ENCODE measurements at places on chromosomes 7 and 10.

- no peak for DNase-seq
Measured at GRCh38 chr7:28771906-28772622, 186.1 kb downstream of the TRIL start.

GRCh38 chr10:69123306-69123746, 652 bp upstream of the VPS26A start:
- no peak for DNase-seq

DNA sequence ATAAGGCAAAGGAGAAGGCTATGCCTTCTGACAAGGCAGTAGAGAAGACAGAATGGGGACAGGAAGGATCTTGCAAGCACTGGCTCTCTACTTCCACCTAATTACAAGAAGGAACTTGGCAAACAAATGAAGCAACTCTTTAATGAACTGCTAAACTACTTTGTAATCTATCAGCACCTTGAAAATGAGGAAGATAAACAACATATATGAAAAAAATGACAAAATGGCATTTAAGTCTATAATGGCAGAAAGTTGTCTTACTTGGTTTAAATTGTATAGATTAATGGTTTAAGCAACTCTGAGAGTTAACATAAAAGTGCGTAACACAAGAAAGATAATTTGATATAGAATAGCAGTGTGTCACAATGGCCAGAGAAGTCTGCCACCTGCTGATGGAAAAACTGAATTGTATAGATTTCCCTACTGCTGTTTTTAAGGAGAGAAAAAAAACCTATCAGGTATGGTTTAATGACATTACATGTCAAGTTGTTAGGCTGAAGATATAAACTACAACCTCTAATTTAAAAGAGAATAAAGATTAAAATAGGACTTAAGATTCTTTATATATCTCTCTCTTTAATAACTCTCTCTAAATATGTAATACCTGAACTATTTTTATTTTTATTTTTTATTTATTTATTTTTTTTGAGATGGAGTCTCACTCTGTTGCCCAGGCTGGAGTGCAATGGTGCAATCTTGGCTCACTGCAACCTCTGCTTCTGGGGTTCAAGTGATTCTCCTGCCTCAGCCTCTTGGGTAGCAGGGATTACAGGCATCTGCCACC, 11.8 kb downstream of the NT5C3A start:
- DNase-seq, result no peak

DNA sequence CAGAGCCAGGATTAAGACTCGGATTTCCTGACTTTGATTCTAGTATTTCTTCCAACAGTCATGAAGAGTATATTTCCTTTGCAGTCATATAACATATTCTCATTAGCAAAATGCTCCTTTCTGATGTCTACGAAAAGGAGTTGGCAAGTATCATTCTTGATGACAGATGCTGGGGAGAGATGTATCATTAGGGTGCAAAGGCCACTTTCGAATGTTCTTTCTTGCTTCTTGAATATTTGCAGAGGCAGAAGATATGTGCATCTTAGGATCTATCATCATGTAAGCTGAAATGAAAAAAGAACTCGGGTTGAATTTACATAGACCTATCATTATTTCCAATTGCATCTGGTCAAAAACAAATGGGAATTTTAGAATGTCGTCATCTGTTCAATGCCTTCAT, 294.4 kb downstream of the BAMBI start:
- DNase-seq, result no peak

GRCh38 chr10:113000442-113000841, 50.4 kb downstream of the TCF7L2 start:
- no peak for DNase-seq

DNA sequence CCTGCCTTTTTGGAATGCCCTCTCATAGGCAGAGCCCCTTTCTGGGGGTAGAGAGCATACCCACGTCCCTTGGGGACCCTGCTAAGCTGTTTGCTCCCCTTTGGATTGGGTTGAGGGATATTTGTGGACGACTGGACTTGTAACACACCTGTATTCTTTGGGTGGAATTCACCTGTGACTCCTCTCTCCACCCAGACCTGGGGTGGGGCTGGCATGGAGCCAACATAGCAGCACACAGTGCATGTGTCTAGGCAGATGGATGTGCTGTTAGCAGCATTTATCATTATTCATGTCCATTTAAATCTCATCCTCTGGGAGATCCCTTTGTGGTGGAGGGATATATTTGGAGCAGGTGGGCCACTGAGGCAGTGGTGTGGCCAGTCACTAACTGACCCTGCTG, 51.0 kb downstream of the CDH23 start:
- DNase-seq, result no peak

DNA sequence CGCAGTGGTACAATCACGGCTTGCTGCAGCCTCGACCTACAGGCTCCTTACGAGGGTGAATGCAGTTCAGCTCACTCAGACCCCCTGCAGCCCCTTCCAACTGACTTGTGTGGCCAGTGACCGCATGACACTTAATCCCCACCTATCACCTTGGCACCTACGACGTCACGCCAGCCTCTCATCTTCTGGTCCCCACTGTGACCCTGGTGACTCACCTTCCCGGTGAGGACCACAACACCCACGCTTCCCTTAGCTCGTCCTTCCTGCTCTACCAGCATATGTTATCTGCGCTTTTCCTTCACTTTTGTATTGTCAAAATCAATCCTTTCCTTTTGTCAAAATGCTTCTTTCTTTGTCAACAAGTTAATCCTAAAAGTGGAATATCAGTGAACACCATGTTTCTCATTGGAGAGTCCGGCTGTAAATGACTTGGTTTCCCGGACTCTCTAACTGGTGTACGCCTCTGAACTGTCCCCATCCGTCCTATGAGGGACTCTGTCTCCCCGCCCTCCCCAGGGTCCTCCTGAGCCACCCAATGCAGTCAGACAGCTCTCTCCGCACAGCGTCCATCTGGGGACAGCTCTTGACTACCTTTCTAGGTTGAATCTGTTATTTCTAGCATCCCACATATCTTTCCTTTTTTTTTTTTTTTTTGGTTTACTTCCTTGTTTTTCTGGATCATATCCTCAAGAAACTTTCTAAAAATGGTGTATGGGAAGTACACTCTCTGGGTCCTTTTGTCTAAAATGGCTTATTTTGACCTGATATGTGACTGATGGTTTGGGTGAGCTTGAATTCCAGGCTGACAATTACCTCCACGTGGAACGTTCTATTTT, 37.3 kb downstream of the CFAP46 start:
- no peak for DNase-seq

GRCh38 chr10:89382757-89383156, 4.9 kb downstream of the IFIT1B start:
- DNase-seq, result no peak

DNA sequence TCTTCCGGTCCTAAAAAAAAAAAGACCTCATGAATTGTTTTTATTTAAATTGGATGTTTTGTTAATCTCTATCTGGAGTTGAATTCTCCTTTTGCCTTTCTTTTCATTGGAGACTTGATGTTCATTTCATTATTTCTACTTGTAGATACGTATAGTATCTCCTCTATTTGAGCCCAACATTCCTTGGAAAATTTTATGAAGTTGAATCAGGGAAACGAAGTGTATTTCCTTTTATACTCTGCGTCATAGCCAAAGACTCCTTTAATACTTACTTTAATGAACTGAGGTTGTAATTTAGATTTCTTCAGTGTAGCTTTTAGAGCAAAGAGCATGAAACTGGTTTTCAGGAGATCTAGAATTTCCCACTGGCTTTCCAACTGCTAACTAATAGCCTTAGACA, 132.4 kb downstream of the KIAA1217 start:
- no peak for DNase-seq

DNA sequence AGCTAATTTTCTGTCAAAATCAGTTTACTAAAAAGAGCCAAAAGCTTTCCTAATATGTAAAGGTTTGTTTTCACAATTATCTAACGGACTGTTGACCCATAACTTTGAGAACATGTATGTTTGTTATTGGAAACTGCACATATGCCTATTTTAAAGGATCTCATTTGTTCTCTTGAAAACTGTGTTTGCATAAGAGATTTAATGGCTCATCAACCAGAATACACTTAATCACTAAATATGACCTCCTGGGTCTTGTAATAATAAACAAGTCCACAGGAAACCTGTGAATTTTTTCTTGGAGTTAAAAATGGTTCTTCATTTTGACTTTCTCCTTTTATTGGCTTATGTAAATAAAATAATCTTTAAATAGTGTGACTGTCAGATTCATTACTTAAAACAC, 48.3 kb upstream of the STEAP1B start:
- no peak for DNase-seq

DNA sequence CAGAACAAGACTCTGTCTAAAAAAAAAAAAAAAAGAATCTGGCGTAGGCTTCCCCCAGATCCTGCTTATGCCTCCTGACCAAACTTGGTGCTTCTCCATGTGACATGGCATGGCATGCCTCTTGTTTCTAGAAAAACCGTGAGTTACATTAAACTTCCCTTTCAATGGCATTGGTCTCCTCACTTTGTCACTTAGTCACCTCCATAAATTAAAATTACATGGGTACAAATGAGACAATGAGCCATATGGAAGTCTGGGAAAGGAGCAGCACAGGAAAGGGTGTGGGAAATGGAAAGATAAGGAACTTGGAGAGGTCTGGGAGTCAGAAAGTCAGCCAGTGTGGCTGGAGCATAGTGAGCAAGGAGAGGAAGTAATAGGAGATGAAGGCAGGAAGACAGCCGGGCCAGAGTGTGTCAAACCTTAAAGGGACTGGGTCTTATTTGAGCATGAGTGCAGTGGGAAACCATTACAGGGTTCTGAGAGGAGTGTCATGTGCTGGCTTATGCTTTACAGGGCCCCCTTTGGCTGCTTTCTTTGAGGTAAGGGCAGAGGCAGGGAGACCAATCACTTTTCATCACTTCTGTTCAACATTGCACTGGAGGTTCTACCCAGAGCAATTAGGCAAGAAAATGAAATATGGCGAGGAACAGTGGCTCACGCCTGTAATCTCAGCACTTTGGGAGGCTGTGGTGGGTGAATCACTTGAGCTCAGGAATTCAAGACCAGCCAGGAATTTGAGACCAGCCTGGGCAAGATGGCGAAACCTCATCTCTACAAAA, 21.3 kb upstream of the ZMIZ2 start:
- DNase-seq, result no peak

- no peak for DNase-seq
Measured at GRCh38 chr10:117964536-117964935, 82.2 kb downstream of the RAB11FIP2 start.
